ENCODE measurements at places on chromosomes 7 and 10.

GRCh38 chr10:75395066-75395931 lies 6.3 kb downstream of the ZNF503 start:
- peak; percentile 82 for DNase-seq

DNA sequence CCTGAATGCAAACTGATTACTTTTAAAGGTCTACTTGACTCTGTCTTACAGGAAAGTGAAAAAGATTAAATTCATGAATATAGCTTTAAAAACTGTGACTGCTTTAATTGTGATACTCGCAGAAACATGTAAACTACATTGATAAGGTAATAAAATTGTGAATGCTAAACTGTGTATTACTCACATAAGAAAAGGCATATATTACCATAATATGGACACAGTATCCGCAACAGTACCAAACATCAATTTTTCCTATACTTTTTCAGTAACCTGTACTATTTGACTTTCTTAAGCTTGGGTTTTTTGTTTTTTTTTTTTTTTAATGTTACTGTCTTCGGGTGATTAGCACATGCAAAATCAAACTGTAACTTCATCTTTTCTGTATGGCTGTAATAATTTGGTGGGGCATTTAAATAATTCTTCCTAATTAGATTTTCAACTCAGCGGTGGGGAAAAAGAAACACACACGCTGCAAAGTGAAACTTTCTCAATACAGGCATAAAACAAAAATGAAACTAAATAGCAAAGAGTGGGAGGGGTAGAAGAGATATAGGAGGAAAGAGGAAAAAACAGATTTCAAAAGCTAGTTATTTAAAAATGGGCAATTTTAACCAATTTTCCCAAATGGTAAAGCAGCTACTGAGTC lies 23.2 kb downstream of the NT5C3A start:
- no peak for DNase-seq

DNA sequence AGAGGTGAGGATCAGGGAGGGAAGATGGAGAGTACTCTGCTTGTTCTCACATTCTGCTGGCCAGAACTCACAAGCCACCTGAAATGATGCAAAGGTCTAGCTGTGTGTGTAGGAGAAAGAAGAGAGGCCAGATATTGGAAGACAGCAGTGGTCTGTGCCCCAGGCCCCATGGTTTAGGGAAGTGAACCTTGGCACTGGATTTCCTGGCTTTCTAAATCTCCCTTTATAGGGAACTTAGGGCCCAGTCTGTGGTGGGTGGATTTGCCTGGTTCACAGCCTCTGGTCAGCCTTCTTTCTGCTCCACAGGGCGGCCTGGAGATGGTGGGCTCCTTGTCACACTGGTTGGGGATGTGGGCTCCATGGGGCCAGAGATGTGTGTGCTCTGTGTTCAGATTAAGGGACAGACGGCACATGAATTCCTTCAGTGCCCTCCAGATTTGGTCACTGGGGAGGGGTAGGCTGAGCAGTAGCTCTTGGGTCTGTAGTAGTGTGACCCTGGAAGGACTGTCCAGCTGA lies 9.5 kb upstream of the SH2D4B start:
- DNase-seq, result no peak

- DNase-seq, result no peak
Observed at GRCh38 chr10:129520440-129521080, 53.5 kb downstream of the MGMT start.

DNA sequence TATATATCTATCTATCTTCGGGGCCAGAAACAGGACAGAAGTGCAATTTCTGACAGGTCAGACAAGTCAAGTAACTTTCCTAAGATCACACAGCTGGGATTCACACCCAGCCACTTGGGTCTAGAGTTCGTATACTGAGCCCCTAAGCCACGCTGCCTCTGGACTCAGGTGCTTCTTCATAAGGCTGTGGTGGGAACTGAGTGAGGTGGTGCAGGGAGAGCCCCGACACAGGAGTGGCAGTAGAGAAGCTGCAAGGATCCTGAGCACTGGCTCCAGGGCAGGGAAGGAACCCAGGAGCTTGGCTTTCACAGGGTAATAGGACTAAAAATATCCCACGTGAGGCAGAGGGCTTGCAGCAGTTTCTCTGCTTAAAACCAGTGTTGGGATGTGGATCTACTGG lies 33.8 kb downstream of the C10orf53 start:
- DNase-seq, result no peak

- peak; percentile 86 for DNase-seq
Observed at GRCh38 chr10:102632394-102633111, 11.7 kb upstream of the TRIM8 start.

GRCh38 chr10:3465406-3465891 lies 292.9 kb upstream of the PITRM1 start:
- DNase-seq, result peak; percentile 51

Data from tongue (tissue), 3 donors.